Activated T-cell treated with anti-CD3 and anti-CD28 coated beads for 1 hour (primary cell): ENCODE measurements at places on chromosomes 3 and 15.

GRCh38 chr15:57518779-57519405 is 72.8 kb upstream of the MYZAP start:
- no peak for DNase-seq

GRCh38 chr3:65037861-65038260 is 350.1 kb upstream of the ADAMTS9 start:
- no peak for DNase-seq

DNA sequence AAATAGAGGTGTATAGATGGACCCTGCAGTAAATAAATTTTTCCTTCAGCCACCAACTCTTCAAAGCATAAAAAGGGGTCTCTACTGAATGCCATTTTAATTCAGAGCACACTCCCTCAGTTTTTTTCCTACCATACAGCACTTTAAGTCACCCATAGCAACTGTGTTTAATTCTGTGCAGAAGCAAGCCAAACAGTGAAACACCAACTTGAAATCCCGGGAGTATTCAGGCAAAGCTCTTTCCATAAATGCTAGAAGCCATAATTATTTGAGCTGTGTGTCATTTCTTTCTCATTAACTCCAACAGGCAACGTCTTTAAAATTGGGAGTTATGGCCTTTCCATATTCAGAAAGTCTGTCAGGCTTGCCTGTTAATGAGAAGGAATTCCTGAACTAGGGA is 562.1 kb downstream of the GRM7 start:
- DNase-seq = no peak

DNA sequence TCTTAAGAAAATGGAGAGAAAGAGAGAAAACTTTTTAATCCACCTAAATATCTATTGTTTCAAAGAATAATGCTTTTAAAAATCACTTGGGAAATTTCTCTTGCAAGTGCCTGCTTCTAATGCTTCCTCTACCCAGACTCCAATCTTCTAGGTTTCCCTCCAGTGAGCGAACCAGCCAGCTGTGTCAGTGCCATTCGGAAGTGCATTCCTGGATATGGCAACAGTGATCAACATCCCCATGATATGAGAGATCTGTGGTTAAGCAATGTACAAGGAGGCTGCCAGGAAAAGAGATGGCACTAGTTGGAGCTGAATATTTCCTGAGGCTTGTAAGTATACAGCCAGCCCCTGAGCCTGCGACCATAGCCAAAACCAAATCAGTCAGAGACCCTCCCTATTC is 53.3 kb upstream of the KCNMB2 start:
- no peak for DNase-seq

- no peak for DNase-seq
These were observed 40.0 kb downstream of the ATP13A3 start for GRCh38 chr3:194446754-194447153.

DNA sequence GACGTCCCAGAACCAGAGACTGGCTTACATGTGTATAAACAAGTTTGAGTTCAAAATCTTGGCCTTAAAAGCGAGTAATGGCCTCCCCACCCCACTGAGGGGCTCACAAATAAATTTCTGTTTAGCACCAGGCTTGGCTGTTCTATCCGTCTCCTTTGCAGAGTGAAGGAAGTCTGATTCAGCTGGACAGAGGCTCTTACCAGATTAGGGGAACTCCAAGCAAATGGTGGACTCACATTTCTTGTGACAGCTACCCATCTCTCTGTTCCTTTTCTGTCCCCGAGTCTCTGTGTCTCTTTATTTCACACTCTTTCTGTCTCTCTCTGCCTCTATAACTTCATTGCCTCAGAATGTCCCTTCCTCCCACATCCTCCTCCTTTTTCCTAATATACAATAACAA is 62.7 kb downstream of the DGKG start:
- DNase-seq = no peak

DNA sequence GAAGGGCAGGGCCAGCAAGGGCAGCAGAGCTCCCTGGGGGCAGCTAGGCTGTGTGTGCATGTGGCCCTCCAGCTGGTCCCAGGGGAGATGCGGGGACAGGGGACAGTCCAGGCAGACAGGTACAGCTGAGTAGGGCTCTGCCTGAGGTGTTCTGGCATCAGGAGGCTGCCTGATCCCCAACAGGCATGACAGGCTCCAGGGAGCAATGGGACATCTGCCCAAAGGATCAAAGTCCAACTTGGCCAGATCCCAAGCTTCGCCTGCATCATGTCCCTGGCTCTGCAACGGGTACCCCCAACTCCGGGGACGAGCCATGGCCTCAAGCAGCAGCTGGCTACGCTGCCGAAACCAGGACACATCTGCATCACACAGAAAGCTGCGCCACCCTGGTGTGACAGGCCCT is 21.8 kb downstream of the ATRIP start:
- DNase-seq = no peak

DNA sequence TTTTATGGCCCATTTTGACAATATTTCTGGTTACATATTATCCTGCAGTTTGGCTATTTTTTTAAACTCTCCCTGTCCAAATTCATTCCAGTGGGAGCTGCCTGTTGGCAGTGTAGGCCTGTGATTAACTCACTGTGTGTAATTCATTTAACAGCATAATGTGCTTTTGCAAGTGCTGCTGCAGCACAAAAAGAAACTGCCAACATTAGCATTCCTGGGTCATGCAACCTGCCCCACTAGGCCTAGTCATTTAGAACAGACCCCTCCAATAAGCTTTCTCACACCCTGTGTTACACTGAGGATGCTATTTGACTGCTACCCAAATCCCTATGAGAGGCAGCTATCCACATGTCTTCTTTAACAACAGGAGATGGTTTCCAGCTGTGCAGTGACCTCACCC is 251.2 kb upstream of the UBE2E2 start:
- DNase-seq = no peak

- DNase-seq = no peak
These were observed 3.5 kb upstream of the DCUN1D1 start for GRCh38 chr3:182983876-182984275.

GRCh38 chr3:183435661-183436060 is 7.2 kb upstream of the MCF2L2 start:
- no peak for DNase-seq

DNA sequence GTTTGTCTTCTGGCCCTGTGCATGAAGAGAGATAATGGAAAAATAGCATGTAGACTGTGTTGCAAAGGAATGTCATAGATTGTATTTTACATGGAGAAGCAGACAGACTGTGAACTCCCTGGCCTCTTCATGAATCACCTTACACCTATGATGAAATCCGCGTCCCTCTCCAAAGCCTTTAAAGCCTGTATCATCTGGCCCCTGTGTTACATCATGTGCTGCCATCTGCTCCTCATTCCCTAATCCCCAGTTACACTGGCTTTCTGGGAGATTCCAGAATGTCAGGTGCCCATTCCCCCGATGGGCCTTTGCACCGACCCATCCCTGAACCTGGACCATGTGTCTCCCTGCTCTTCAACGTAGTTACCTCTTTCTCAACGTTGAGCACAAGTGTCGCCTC is 190.8 kb downstream of the ADAMTSL3 start:
- no peak for DNase-seq
